Smooth muscle cell of the pulmonary artery (primary cell): ENCODE measurements at places on chromosomes 2 and 18. TPM values are rescaled to one million over a fixed set of nuclear protein-coding genes. Genes with fewer than 3 reads are reported as not detected.

The RFTN2 gene
- 3.5 and 10.0 TPM in 2 replicates for total RNA-seq

The G6PC2 gene
- not detected in 2 replicates for total RNA-seq

The UNC50 gene
- 41.2 and 53.6 TPM in 2 replicates for total RNA-seq

The ATG4B gene
- 57.5 and 74.7 TPM in 2 replicates for total RNA-seq

The RGPD4 gene
- total RNA-seq: under 0.01 TPM in 1 of 2 replicates, not detected in the other

The TTR gene
- total RNA-seq: not detected in 2 replicates

The KCNIP3 gene
- total RNA-seq: 0.65 and 2.0 TPM in 2 replicates
